ENCODE measurements at places on chromosomes 1 and 21. TPM values are rescaled to one million over a fixed set of nuclear protein-coding genes. Genes with fewer than 3 reads are reported as not detected.

MAP10 gene
- 3.3 TPM for total RNA-seq

LMOD1 gene
- total RNA-seq, result not detected

PCSK9 gene
- not detected for total RNA-seq

FAM3B gene
- total RNA-seq, result not detected

KRTAP10-10 gene
- total RNA-seq, result not detected

SLC6A17 gene
- total RNA-seq, result 0.05 TPM

S100A12 gene
- total RNA-seq, result not detected

CHI3L1 gene
- not detected for total RNA-seq

GNG4 gene
- 109 TPM for total RNA-seq

LCE1E gene
- total RNA-seq, result not detected

OR6K3 gene
- total RNA-seq, result not detected

TMCO4 gene
- 15.1 TPM for total RNA-seq

C1orf21 gene
- total RNA-seq, result 1.8 TPM

GPATCH4 gene
- 102 TPM for total RNA-seq

ANGPTL3 gene
- not detected for total RNA-seq

CELA3B gene
- total RNA-seq, result not detected

APCS gene
- not detected for total RNA-seq

S100B gene
- total RNA-seq, result not detected

THEMIS2 gene
- total RNA-seq, result 28.7 TPM

TOMM20 gene
- total RNA-seq, result 137 TPM

DISC1 gene
- total RNA-seq, result 3.3 TPM

RNF186 gene
- total RNA-seq, result not detected

PLD5 gene
- not detected for total RNA-seq

PLEKHN1 gene
- total RNA-seq, result 1.7 TPM

RGS8 gene
- total RNA-seq, result not detected

PEF1 gene
- 57.6 TPM for total RNA-seq

TSPAN2 gene
- total RNA-seq, result 0.34 TPM

CRYZL1 gene
- 34.8 TPM for total RNA-seq

WNT2B gene
- total RNA-seq, result 0.10 TPM

OR2L5 gene
- total RNA-seq, result not detected

TP73 gene
- 1.4 TPM for total RNA-seq

MASP2 gene
- total RNA-seq, result 0.15 TPM

TSTD1 gene
- 43.3 TPM for total RNA-seq

TACSTD2 gene
- total RNA-seq, result not detected

TENT5C gene
- total RNA-seq, result 4.9 TPM

FAM110D gene
- not detected for total RNA-seq

CFAP126 gene
- not detected for total RNA-seq

OR10Z1 gene
- not detected for total RNA-seq

KLHL21 gene
- 28.1 TPM for total RNA-seq

DIRAS3 gene
- not detected for total RNA-seq
